ENCODE measurements at places on chromosomes 5 and 9. TPM values are rescaled to one million over a fixed set of nuclear protein-coding genes. Genes with fewer than 3 reads are reported as not detected.

DNA sequence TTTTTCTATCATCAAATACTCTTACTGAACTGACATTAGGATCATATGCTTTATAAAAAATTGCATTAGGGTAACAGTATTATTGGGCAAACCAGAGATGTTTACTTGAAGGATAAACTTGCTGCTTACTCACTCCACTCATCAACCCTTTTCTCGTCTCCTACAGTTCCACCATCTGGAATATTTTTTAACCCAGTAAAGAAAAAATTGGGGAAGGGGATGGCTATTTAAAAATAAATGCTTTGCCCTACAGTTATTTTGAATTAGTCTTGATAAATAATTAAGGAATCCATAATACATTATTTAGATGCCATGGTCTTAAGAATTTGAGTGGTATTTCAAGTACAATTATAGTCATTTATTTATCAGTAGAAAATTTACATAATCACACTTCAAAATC is 225.8 kb downstream of the MEF2C start:
- peaks cover 53% of the 10 kb centered on the region for H3K27me3 ChIP-seq
- no peak overlapping the region for H3K27ac ChIP-seq
- no peak for DNase-seq
- peaks cover 21% of the 10 kb centered on the region for H3K4me1 ChIP-seq

Gene STPG3
- total RNA-seq, result not detected

Gene PCDHGA9
- 1.7 TPM for total RNA-seq

- H3K36me3 ChIP-seq, result no peaks in the 10 kb centered on the region
- H3K27me3 ChIP-seq, result no peaks in the 10 kb centered on the region
- no peak for DNase-seq
- no peak overlapping the region for H3K4me3 ChIP-seq
Measured at GRCh38 chr5:148201151-148201550, 1.7 kb upstream of the SPINK6 start.

- H3K4me3 ChIP-seq, result no peak overlapping the region
- peaks cover 74% of the 10 kb centered on the region for H3K27me3 ChIP-seq
- peaks cover 20% of the 10 kb centered on the region for H3K4me1 ChIP-seq
Measured at GRCh38 chr5:93589829-93590215, 6.8 kb downstream of the NR2F1 start.

Gene GFRA3
- not detected for total RNA-seq

- no peaks in the 10 kb centered on the region for H3K27me3 ChIP-seq
- no peak for DNase-seq
- H3K4me3 ChIP-seq, result no peak overlapping the region
- peaks cover 91% of the 10 kb centered on the region for H3K4me1 ChIP-seq
- H3K27ac ChIP-seq, result peak overlapping the region; percentile 97
- peaks cover 46% of the 10 kb centered on the region for H3K36me3 ChIP-seq
Measured at GRCh38 chr9:131627326-131627647, 82.0 kb downstream of the PRRT1B start.

- no peaks in the 10 kb centered on the region for H3K36me3 ChIP-seq
- no peak overlapping the region for H3K27ac ChIP-seq
- no peak for DNase-seq
- H3K4me1 ChIP-seq, result no peaks in the 10 kb centered on the region
Measured at GRCh38 chr9:113648586-113648985, 185.1 kb downstream of the RGS3 start.

- H3K4me3 ChIP-seq, result peak overlapping the region; percentile 57
- DNase-seq, result no peak
Measured at GRCh38 chr5:127028822-127029457, 1.4 kb downstream of the MARCHF3 start.

GRCh38 chr5:96677496-96677895 is 15.3 kb downstream of the CAST start:
- H3K4me1 ChIP-seq, result peaks cover 6% of the 10 kb centered on the region
- no peak overlapping the region for H3K27ac ChIP-seq
- H3K27me3 ChIP-seq, result no peaks in the 10 kb centered on the region
- no peak overlapping the region for H3K4me3 ChIP-seq
- DNase-seq, result no peak

- no peak for DNase-seq
- H3K27ac ChIP-seq, result peak overlapping the region; percentile 91
- peaks cover 4% of the 10 kb centered on the region for H3K36me3 ChIP-seq
- H3K4me1 ChIP-seq, result peaks cover 65% of the 10 kb centered on the region
- H3K27me3 ChIP-seq, result no peaks in the 10 kb centered on the region
Measured at GRCh38 chr5:139635606-139636206, 12.4 kb upstream of the CXXC5 start.

DNA sequence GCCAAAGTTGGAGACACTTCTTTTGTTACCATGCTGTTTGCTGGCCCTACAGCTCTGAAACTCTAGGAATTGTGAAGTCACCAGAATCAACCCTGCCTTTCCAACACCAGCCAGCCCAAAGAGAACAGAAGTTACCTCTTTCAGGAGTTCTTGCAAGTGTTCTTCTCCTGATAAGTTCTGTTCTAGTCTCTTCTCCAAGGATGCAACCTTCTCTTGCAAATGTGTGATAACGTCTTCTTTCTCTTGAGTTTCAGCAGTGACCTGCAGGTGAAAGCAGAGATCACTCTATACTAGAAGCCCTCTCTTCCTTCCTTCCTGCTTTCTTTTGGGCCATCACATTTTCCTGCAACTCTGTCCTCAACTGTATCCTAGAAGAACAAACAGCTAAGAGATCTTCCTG is 29.1 kb downstream of the GOLGA1 start:
- peaks cover 33% of the 10 kb centered on the region for H3K36me3 ChIP-seq
- H3K27me3 ChIP-seq, result no peaks in the 10 kb centered on the region
- H3K4me1 ChIP-seq, result peaks cover 4% of the 10 kb centered on the region
- no peak for DNase-seq
- H3K4me3 ChIP-seq, result no peak overlapping the region

DNA sequence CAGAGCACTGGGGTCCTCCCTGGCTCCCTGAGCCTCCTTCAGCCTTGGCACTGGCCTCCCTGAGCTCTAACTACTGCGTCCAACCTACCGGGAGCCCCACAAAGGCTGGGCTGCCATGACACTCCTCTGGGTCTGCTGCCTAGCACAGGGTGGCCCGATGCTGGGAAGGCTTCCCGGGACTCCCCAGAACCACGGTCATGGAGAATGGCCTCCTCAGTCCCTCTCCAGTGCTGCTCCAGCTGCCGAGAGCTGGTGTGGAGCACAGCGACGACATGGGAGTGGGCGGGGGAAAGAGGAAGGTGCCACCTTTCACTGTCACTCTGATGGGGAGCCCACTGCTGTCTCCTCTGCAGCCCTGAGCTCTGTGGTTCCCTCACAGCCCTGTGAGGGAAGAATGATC is 61.5 kb upstream of the RNF130 start:
- no peaks in the 10 kb centered on the region for H3K27me3 ChIP-seq
- no peak overlapping the region for H3K27ac ChIP-seq
- DNase-seq, result no peak
- peaks cover 14% of the 10 kb centered on the region for H3K4me1 ChIP-seq

GRCh38 chr5:95449460-95449859 is 58.3 kb downstream of the FAM81B start:
- DNase-seq, result no peak
- no peaks in the 10 kb centered on the region for H3K4me1 ChIP-seq
- H3K36me3 ChIP-seq, result no peaks in the 10 kb centered on the region
- H3K27me3 ChIP-seq, result no peaks in the 10 kb centered on the region
- no peak overlapping the region for H3K4me3 ChIP-seq

Gene ARSK
- total RNA-seq, result 3.5 TPM

GRCh38 chr5:129496864-129497595 is 36.9 kb downstream of the ADAMTS19 start:
- H3K4me1 ChIP-seq, result no peaks in the 10 kb centered on the region
- no peaks in the 10 kb centered on the region for H3K36me3 ChIP-seq
- no peaks in the 10 kb centered on the region for H3K27me3 ChIP-seq
- DNase-seq, result no peak
- no peak overlapping the region for H3K4me3 ChIP-seq

Gene LCN9
- total RNA-seq, result not detected

DNA sequence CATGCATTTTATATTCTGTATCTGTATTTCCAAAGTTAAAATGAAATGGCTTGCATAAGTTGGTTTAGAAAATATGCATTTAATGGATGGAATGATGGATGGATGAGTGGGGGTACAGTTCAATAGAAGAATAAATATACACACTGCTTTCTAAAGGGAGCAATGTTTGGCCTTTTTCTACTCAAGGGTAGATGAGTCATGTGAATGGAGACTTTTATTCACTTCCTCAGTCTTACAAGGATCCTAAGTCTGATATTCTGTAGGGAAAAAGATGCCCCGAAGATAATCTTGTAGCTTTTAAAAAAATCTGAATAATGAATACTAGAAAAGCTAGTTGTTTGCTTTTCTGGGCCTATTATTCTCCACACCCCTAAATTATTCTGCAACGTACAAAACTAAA is 2112.1 kb downstream of the MAT2B start:
- DNase-seq, result no peak
- no peaks in the 10 kb centered on the region for H3K4me1 ChIP-seq
- H3K4me3 ChIP-seq, result no peak overlapping the region
- H3K36me3 ChIP-seq, result no peaks in the 10 kb centered on the region
- H3K27me3 ChIP-seq, result no peaks in the 10 kb centered on the region

- no peaks in the 10 kb centered on the region for H3K27me3 ChIP-seq
- no peak overlapping the region for H3K27ac ChIP-seq
- no peaks in the 10 kb centered on the region for H3K4me1 ChIP-seq
- no peaks in the 10 kb centered on the region for H3K36me3 ChIP-seq
Measured at GRCh38 chr9:135692410-135692809, 6.9 kb downstream of the SOHLH1 start.

DNA sequence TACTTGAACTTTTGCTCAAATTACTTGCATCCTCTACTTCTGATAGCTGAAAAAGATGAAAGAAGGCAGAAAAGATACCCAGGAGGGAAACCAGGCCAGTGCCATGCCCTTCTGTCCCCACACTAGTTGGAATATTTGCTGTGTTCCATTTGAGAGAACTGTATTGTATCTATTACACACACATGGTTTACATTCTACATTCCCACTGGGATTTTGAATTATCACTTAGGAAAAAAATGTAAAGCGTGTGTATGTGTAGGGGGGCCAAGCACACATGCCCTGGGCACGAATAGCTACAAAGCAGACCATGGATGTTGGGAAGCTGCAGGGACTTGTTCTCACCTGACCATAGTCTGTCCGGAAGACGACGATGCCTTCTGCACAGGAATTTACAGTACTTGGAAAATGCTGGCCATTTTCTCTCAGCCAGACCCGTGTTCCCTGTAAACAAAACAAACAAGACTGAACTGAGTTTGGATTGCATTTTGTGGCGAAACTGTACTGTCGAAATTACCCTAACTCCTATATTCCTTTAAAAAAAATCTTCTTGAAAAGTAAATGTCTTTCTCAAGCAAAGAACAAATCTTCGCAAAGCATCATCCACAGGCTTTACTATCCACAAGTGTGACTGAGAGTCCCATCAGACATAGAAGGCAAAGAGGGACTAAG is 58.7 kb downstream of the MYO10 start:
- H3K36me3 ChIP-seq, result no peaks in the 10 kb centered on the region
- no peak overlapping the region for H3K4me3 ChIP-seq
- H3K27me3 ChIP-seq, result no peaks in the 10 kb centered on the region
- DNase-seq, result no peak

Gene MAPKAP1
- 58.8 TPM for total RNA-seq

DNA sequence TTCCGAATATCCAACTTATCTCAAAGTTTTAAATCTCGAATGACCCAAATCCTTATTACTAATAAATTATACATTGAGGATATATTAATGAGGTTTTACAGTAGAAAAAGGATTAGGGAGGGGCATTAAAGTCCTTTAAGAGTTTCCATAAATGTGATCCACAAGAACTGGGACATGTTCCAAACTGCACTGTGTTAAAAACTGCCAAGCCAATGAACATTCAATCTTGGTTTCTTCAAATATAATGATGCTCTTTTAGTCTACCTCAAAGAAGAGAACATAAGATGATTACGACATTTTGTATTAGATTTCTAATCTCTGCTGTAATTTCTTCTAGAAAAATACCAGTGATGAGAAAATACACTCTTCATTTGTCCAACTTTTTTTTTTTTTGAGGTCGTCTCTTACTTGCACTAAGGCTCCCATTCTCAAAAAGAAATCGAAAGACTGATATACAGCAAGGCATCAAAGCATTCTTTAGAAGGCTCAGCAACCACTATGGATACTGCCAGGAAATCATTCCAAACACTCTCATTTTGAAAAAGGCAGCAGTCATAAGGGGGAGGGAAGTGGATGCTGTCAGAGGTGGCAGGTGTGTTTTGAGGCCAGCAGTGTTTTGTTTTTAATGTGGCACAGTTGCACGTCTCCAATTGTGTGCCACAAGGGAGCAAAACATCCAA is 1.7 kb downstream of the PTAR1 start:
- peaks cover 8% of the 10 kb centered on the region for H3K4me1 ChIP-seq
- no peak for DNase-seq
- no peak overlapping the region for H3K4me3 ChIP-seq
- peaks cover 2% of the 10 kb centered on the region for H3K36me3 ChIP-seq

DNA sequence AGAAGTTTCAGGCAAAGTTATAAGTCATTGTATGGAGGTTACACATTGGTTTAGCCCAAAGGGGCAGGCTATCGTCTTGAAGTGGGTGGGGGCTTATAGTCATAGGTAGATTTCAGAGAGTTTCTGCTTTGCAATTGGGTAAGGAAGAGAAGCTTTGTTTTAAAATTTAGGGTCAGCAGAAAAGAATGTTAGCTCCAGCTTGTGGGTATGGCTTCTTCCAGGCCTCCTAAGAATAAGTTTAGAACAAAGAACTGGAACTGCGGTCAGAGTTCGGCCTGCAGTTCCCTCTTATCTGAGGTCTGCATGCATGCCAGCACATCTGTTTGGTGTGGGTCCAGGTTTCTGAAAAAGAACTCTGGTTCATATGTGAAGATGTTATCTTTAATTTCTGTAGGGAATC is 96.1 kb downstream of the CYFIP2 start:
- H3K27me3 ChIP-seq, result no peaks in the 10 kb centered on the region
- no peak overlapping the region for H3K4me3 ChIP-seq
- no peak overlapping the region for H3K27ac ChIP-seq

DNA sequence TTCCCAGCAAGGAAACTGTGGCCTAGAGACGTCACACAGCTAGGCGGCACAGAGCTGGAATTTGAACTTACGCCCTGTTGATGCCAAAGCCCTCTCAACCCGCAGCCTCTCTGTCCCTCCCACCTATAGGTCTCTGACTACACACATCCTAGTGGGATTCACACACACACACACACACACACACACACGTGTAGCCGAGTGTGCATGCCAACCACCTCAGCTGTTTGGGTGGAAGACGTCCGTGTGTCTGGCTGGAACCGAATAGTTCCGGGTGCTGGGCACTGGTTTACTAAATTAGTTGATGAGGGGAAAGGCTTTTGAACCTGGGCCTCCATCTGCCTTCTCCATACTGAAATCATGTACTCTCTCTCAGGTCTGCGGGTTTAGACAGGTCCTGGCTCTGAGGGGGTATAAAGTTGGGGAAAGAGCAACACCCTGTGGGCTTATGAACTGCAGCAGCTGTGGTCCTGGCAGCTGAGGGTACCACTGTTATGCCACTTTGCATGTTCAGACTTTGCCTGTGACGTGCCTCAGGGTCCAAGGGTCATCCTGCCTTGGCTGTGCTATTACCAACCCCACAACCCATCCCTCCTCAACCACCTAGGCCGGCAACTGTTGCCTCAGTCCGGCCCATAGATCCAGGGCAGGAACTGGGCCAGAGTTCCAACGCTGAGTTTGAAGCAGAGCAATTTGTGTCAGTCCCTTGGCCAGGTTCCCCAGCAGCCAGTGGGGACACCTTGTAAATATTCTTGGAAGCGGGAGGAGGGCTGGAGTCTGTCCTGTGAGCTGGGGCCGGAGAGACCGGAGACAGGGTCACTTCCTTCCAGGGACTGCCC is 50.5 kb downstream of the PSD2 start:
- H3K4me3 ChIP-seq, result no peak overlapping the region
- H3K4me1 ChIP-seq, result peaks cover 14% of the 10 kb centered on the region
- H3K27me3 ChIP-seq, result peaks cover 4% of the 10 kb centered on the region
- no peak for DNase-seq
- no peaks in the 10 kb centered on the region for H3K36me3 ChIP-seq
- no peak overlapping the region for H3K27ac ChIP-seq

GRCh38 chr5:89900346-89900745 is 509.2 kb downstream of the CETN3 start:
- H3K27ac ChIP-seq, result no peak overlapping the region
- no peaks in the 10 kb centered on the region for H3K4me1 ChIP-seq
- H3K4me3 ChIP-seq, result no peak overlapping the region
